ENCODE measurements at places on chromosomes 1 and 21.

DNA sequence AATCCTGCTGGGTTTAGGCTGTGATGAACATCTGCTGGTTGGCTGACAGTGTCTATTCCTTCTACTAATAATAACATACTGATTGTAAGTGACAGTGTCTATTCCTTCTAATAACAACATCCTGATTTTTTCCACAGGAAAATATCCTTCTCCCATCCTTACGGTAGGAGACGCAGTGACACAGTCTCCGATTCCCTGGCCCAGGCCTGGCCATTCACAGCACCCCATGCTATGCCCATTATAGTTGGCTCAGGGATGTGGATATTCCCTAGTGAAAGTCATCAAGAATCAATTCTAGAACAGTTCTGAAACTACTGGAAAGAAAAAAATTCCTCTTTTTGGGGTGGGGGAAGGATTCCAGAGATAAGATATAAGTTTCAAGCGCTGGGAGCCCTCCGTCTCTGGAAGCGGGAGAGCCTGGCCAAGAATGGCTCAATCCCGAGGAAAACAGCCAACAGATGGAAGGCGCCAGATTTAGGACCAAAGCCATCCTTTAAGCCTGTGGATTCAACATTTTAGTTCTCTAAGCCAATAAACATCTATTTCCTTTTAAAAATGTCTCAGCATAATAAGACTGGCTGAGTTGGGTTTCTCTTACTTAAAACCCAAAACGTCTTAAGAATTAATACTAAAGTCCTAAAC lies 88.6 kb downstream of the GPATCH2 start:
- DNase-seq, result no peak

DNA sequence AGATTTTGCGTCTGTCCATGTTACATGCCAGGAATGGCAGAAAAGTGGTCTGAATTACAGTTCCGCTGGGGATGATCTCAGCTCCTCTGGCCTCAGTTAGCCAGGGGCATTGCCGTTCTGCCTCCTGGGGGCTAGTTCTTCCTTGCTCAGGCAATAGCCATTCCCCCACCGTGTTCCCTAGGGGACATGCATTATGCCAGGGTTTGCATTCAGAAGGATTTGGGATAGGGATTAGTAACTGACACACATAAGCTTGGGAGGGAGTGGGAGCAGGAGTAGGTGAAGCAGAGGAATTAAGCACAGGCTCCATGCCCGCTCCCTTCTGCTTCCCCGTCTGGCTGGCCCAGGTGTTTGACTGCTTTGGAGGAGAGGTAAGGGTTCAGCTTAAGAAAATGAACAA lies 12.7 kb downstream of the LRRC71 start:
- DNase-seq, result no peak

DNA sequence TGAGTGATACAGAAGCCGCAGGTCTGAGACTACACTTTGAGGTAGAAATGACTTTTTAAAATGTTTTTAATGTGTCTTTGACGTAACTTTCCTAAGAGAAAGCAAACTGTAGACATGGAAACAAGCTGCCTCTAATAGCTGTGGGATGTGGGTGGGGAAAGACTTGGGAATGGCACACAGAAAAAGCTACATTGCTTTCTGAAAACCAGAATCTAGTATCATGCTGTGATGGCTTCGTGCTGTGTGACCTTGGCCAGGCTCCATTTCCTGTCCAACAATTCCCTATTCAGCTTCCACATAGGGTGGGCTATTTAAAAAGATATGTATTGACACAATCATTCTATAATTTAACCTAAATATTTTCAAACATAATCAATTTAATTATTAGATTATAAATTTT lies 909.1 kb downstream of the NCAM2 start:
- DNase-seq, result no peak

DNA sequence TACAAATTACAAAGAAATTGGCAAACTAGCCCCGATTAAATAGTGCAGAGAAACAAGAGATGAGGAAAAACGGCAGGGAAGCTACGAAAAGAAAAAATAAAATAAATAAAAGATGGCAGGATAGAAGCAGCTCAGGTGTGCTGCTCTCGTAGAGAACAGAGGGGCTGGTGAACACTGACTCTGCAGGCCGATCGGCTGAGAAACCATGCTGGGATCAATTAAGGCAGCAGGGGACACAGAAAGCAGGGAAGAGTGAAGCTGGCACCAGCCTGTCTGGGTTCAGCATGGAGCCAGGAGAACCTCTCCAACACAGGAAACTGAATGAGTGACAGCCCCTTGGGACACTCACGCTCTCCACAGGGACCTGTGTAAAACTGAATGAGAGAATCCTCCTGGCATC lies 39.5 kb upstream of the TMPRSS15 start:
- no peak for DNase-seq

GRCh38 chr21:14418920-14419319 lies 36.0 kb upstream of the HSPA13 start:
- DNase-seq, result no peak

- peak; percentile 35 for DNase-seq
Observed at GRCh38 chr1:226401355-226402303, 6.3 kb downstream of the PARP1 start.

DNA sequence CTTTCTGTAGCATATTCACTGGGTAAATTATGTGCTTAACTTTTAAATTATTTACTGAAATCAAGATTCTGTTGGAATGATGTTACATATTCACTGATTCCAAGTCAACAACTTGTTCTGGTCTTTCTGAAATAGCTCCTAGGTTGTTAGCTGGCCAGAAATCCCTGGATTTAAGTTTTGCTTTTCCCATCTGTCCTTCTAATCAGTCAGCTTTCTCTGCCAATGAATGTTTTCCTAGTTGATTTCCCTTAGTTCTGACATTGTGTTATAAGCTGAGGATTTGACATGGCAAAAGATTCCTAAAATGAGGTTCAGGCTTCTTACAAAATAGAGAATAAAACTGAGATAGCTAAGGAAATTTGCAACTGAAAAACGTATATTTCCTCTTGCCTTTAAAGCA lies 1479.6 kb downstream of the MRPL39 start:
- no peak for DNase-seq

GRCh38 chr21:44962403-44962966 lies 22.7 kb downstream of the SLX9 start:
- no peak for DNase-seq

GRCh38 chr1:12180315-12180714 lies 13.5 kb downstream of the TNFRSF1B start:
- peak; percentile 97 for DNase-seq

DNA sequence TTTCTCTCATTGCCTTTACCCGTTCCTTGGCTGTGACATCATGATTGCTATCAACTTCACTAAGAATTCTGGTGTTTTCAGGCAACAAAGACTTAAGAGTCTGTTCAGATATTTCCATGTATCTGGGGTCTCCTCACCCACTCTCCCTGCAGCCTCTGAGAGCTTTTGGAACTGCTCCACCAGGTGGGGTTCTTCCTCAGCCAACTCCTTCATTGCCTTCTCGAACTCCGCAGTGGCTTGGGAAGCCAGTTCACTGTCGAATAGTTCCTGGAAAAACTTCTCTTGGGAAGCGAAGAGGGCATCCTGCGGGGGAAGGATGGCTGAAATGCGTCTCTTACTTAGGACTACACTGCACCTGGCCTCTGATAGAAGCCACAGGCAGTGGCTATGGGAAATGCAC lies 2.1 kb downstream of the PEX19 start:
- DNase-seq, result no peak

GRCh38 chr1:157233131-157233530 lies 94.9 kb upstream of the ETV3 start:
- no peak for DNase-seq

DNA sequence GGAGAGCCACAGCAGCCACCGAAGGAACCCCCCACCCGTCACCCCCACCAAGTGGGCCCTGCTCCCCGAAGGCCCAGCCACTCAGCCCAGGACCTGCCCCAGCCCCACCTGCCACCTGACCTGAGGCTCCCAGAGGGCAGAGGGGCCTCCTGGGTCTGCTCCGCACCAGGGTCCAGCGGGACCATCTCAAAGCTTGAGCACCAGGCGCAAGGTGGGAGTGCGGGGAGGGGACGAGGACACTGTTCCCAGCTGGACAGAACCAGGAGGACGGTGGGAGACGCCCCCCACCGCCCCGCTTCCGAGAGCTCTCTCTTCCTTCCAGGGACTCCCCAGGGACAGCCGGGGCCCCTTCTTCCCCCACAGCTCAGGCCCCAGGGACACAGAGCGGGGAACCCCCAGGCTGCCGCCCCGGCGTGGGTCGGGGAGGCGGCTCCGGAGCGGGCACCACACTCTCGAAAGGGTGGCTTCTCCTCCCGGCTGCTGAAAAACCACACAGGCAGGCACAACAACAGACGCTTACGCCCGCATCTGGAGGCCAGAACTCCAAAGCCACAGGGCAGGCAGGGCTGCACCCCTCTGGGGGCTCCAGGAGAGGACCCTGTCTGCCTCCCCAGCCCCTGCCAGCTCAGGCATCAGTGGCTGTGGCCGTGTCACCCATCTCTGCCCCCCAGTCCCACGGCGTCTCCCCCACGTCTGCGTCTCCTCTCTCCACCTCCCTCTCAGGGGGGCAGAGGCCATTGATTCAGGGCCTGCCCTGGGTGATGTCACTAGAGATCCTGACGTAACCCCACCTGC lies 1.9 kb upstream of the TTLL10 start:
- no peak for DNase-seq

DNA sequence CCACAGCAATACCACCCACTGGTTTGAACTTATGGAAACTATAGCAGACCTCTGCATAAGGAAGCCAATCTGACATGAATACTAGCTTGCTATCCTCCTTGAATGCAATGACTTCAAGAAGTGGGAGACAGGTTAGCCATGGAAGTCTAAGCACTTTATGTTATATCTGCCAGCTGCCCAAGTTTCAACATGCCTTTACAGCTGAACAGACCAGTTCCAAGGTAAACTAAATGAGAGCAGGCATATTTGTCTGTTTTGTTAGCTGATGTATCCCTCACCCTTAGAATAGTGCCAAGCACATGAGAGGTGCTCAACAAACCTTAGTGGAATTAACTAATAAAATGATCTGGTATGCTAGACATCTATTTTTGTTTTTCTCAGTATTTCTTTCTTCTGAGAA lies 65.1 kb downstream of the ALG14 start:
- no peak for DNase-seq

- no peak for DNase-seq
Observed at GRCh38 chr1:92577261-92577895, 90.7 kb upstream of the GFI1 start.

DNA sequence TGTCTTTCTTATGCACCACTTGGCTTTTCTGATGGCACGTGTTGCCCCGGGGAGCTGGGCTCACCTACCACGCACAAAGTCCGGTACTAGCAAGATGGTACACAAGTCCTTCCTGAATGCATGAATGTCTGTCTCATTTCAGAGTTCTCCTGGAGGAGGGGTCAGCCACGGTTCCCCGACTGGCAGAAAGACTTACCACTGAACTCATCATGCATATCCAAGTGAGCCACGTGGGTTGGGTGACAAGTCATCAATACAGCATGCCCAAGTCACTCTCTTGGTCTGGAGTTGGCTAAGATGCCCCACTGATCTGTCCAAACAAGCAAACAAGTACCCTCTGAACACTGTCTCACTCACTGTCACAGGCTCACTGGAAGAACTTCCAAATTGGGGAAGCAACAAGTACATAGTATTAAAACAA lies 28.6 kb upstream of the MX1 start:
- DNase-seq, result peak; percentile 75

GRCh38 chr1:241821363-241821762 lies 26.6 kb upstream of the EXO1 start:
- DNase-seq, result peak; percentile 30

DNA sequence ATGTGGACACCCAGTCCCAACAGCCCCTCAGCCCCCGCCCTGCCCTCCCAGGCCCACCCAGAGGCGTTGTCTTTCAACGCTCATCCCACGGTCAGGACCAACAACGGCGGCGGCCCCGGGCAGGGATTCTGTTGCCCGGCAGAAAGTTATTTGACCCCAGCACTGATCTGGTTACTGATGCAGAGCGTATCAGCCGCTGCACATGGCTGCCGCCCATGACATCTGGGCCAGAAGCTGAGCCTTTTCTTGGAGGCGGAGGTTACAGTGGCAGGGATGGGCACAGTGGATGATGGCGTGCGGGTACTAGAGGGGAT lies 127.1 kb upstream of the ARHGEF16 start:
- no peak for DNase-seq

DNA sequence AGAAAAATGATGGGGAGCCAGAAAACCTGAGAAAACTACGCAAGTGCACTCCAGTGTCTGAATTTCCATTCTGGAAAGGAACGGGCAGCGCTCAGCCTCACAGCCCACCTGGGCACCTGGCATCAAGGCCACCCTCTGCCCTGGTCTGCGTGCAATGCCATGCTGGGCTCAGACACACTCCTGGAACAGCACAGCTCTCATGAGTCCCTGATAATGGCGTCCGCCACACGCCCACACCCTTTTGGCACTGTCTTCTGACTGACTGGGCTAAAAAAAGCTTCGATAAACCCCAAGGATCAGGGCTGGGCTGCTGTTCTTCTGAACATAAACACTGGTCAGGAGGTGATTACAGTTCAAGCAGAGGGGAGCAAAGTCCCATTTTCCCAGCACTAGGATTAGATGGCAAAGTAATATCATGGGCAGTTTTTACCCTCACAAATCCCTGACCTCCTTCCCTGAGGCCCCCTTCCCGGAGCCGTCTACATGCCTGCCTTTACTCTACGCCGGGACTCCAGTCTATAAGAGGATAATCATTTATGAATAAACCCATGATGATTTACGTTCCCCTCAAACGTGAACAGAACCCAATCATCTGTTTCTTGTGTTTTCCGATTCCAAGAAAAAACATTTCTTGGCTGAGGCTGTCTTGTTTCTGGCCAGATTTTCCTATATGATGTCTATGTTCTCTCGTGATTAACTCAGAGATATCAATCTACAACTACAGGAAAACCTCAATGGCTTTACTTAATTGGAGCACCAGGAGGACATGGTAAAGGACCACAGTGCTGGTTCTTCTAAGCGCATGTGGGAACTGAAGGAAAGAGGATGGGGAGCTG lies 22.6 kb downstream of the RCAN1 start:
- no peak for DNase-seq

DNA sequence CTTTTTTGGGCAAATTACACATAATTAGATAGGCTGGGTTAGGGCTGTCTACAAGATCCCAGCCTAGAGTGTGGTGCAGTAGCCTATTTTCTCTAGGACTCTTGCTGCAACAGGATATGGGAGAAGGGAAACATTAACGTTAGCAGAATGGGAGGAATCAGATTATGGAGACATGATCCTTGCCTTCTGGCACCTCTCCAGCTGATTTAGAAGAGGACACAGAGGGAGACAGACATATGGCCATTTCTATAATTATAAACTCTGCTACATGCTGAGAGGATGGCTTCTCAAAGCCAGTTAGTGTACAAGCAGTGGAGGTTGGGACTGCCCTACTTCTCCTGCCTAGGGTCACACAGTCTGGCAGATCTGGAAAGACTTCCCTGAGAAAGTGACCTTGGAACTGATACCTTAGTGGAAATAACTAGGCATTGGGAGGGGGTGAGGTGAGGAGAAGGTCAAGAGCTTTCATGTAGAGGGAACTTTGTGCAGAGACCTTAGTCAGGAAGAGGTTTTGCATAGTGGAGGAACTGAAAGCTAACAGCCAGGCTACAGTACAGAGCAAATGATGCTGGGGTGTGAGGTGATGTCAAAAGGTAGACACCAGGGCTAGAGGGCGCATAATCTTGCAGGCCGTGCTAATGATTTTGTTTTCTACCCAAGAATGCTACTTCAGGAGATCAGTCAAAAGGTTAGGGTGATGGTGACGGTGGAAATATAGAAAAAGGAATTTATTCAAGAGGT lies 1.2 kb upstream of the CD1D start:
- DNase-seq, result peak; percentile 42

- DNase-seq, result no peak
Observed at GRCh38 chr1:47563201-47563600, 125.4 kb downstream of the FOXD2 start.

Measured in suppressor macrophage (primary cell).